ENCODE measurements at places on chromosomes 16 and 17. TPM values are rescaled to one million over a fixed set of nuclear protein-coding genes. Genes with fewer than 3 reads are reported as not detected.

The PRRT2 gene
- total RNA-seq = not detected

The SRCIN1 gene
- total RNA-seq = 4.2 TPM

The KRT9 gene
- total RNA-seq = 0.27 TPM

The KRTAP4-1 gene
- not detected for total RNA-seq

The CCL17 gene
- total RNA-seq = not detected

The VWA3A gene
- not detected for total RNA-seq

The DHX58 gene
- total RNA-seq = 12.2 TPM

The RCVRN gene
- not detected for total RNA-seq

The TPSG1 gene
- total RNA-seq = not detected

The TTLL6 gene
- total RNA-seq = not detected

The TNP2 gene
- total RNA-seq = not detected

The TMEM114 gene
- not detected for total RNA-seq

The PYDC1 gene
- total RNA-seq = not detected

The OR3A3 gene
- not detected for total RNA-seq

The C16orf86 gene
- 0.75 TPM for total RNA-seq

The MXRA7 gene
- 147 TPM for total RNA-seq

The C16orf46 gene
- 0.99 TPM for total RNA-seq

The MYO15B gene
- total RNA-seq = 7.9 TPM

All from mammary epithelial cell (primary cell).